ENCODE measurements at places on chromosomes 6 and 20.

GRCh38 chr20:22762576-22763256 is 178.3 kb upstream of the FOXA2 start:
- no peak for DNase-seq

DNA sequence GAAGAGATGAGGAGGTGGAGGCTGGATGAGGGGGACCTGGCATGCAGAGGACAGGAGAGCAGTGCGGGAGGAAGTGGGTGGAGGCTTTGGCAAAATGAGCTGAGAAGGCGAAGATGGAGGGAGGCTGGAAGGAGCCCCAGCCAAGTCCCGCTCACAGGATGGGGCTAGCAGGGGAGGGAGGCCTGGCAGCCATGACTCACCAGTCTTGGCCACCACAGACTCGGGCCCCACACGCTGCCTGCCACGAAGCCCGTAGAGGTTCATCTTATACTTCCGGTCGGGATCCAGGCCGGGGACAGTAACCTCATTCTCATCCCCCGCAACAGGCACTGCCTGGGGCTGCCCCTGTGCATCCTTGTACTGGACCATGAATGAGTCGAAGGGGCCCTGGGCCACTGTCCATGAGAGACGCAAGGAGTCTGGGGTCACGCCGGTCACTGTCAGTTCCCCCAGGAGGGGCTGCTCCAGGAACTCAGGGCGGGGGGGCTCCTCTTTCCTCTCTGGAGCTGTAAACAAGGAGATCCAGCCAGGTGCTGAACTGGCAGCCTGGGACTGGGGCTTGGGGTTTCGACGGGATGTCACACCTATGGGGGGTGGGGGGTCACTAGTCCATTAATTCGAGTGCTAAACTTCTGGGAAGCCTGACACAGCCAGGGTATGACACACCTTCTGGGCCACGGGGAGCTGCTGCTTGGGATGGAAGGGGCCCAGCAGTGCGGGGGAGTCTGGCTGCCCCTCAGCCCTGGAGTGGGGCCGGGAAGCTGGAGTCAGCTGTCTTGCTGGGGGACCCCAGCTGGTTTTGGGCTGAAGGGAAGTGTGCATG is 27.8 kb downstream of the TNXB start:
- peak; percentile 37 for DNase-seq

DNA sequence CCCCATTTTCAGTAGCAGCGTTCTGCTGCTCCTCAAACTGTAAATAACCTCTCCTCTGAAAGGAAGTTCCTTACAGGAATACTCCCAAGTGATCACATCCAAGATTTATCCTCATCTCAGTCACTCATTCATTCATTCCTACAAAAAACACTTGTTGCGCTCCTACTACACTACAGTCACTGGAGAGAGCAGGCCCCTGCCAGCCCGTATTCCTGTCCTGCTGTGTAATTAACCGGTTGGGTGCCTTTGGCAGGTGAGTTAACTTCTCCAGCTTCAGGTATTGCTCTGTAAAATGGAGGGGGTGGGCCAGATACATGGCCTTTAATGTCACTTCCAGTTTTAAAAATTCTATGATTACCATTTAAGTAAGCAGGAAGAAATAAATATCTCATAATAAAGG is 15.0 kb upstream of the ZBTB24 start:
- no peak for DNase-seq

DNA sequence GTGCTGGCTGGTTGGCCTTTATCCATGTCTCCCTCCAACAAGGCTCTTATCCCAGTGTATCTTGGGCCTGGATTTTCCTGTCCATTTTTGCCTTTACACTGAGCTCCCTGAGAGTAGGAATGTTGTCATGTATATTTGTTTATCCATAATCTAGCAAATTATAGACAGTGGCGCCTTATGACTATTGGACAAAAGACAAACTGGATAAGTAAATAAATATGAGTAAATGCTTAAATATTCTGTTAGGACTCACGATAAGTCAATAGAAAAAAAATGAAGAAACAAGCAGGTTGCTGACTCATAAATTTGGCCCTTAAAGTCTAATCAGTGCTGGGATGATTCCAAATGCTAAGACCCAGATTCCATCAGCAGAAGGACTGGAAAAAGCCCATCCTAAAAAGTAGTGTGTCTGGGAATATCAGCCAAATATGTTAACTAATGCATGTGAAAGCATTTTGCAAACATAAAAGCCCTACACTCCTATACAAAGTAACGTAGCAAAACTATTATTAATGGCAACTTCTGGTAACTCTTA is 55.0 kb upstream of the PCSK2 start:
- DNase-seq: no peak

DNA sequence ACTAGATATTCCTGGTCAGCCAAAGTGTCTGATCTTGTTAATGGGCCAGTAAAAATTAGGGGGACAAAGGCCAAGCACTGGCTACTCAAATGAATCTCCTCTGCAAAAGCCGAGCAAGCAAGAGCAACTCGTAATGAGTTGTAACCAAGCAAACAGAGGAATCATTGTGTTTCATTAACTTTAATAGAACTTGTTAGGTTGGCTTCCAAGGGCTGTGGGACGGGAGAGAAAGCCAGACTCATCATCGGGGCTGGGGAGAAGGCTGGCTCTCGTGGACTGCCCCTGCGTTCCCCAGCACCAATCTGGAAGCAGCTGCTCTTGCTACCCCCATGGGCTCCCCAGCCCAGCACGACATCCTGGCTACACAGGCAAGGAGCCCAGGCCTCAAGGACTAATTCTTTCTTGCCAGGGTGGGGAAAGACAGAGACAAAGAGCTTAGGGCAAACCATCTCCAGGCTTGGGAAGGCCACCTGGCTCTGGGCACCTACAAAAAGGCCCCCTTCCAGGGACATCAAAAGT is 10.5 kb upstream of the SCUBE3 start:
- no peak for DNase-seq

- DNase-seq: no peak
Measured at GRCh38 chr6:84921891-84922290, 157.5 kb upstream of the TBX18 start.

- DNase-seq: no peak
Measured at GRCh38 chr6:51450248-51450957, 631.7 kb downstream of the TFAP2B start.

DNA sequence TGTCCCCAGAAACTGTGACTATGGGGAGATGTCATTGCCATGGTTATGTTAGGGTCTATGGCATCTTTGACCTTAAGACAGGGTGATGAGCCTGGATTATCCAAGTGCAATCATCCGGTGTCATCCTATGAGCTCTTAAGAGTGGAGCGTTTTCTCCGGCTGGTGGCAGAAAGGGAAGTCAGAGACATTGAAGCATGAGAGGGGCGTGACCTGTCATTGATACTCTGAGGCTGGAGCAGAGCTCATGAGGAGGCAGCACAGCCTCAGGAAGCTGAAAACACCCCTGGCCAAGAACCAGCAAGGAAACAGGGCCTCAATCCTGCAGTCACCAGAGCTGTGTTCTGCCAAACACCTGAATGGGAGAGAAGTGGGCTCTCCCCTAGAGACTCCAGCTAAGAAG is 59.6 kb downstream of the ANKRD60 start:
- no peak for DNase-seq

GRCh38 chr6:53066077-53066417 is 843 bp downstream of the FBXO9 start:
- DNase-seq: peak; percentile 28

DNA sequence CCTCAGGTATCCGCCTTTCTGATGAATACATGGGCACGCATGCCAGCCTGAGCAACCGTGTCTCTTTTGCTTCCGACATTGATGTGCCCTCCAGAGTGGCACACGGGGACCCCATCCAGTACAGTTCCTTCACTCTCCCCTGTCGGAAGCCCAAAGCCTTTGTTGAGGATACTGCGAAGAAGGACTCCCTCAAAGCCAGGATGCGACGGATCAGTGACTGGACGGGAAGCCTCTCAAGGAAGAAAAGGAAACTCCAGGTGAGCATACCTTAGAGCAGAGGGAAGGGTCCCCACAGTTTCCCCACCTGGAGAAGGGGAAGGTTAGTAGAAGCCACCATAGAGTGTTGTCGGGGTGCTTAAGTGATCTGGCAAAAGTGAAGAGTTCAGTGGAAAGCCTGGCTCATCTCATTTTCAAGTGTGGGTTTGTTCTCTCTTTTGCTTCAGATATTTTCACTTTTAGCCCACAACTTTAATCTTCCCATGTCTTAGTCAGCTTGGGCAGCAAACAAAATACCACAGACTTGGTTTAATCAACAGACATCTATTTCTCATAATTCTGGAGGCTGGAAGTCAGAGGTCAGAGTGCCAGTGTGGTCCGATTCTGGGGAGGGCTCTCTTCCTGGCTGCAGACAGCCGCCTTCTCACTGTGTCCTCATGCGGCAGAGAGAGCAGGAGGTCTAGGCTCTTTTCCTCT is 133.5 kb upstream of the CLDN20 start:
- no peak for DNase-seq

DNA sequence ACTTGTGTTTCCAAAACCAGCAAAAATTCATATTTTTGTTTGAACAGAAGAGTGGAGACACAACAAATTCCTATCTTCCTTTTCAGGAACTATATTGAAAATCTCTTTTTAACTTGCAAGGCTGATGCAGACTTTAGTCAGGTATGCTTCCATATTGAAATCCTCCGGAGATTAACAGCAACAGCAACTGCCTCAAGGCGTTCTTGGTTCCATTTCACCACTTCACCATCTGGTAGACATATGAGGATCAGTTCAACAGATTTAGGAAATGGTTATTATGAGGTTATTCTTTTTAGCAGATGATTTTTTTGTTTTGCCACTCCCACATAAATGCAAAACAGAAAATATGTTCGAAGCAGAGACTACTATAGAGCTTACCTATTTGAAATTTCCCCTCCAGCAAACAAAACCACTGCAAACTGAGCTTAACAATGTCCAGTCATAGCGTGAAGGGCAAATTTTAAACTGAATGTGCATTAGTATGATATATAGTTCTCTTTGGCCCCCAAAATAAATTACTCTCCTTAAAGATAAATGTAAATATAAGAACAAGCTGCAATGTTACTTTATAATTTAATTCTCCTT is 520.5 kb upstream of the ADGRB3 start:
- no peak for DNase-seq

- peak; percentile 98 for DNase-seq
Measured at GRCh38 chr6:6659600-6660327, 71.2 kb downstream of the LY86 start.

GRCh38 chr20:3734111-3734843 is 1.8 kb downstream of the HSPA12B start:
- DNase-seq: no peak

DNA sequence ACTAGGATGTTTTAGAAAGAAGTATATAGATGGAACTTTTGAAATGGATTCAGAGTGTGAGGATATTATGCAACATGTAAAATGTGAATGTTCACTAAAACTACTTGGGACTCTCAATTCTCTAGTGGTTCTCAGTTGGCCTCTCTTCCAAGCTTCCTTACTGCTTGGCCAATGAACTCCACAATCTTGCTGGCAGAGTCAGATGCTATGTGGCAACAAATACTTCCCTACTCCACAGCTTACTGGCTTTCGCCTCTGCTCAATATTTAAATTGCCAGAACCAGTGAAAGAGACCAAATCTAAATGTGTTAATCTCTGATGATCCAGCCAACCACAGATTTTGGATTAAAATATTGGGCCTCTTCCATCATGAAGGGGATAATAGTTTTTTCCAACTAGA is 138.4 kb downstream of the HTR1B start:
- DNase-seq: no peak

GRCh38 chr20:15930311-15931305 is 642.6 kb downstream of the KIF16B start:
- peak; percentile 49 for DNase-seq

DNA sequence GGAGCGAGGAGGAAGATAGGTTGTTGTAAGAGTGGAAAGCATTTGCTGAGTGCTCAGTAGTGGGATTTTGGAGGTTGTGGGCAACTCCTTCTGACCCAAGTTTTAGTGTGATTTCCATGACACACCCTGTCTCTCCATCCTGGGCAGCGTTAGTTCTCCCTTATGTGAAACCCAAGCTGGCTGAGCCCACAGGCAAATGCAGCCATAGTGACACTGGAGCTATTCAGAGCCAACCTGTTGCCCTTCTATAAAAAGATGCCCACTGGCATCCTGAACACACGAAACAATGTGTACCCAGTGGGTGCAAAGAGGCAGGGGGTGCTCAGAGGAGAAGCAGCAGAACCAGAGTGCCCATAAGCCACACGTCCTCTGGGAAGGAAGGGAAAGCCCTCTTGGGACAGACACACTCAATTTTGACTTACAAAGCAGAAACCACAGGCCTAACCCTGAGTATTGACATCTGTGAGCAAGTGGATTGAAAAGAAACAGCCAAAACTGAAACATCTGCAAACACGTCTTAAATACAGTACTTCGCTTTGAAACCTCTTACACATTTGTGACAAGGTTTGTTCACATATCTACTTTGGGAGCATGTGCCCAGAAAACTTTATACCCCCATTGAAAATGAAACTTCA is 54.6 kb downstream of the BPIFB1 start:
- DNase-seq: no peak

DNA sequence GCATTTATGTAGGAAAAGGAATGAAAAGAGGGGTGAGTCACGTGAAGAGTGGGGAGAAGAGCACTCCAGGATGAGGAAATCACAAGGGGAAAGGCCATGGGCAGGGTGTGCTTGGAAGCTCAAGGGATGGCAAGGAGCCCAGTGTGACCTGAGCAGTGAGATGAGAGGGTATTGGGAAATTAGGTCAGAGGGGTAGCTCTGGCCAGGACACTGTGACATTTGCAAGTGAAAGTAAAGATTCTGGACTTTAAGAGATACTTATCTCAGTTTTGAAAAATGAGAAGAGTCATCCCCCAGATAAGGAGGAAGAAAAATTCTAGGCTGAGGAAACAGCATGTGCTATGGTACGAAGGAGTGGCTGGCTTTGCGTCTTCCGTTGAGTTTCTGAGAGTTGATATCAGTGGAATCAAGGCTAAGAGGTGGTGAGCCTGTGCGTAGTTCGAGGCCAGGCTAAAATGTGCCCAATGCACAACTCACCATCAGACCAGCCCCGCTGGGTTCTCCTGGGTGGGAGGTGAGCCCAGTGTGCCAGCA is 79.9 kb downstream of the GCLC start:
- DNase-seq: no peak

DNA sequence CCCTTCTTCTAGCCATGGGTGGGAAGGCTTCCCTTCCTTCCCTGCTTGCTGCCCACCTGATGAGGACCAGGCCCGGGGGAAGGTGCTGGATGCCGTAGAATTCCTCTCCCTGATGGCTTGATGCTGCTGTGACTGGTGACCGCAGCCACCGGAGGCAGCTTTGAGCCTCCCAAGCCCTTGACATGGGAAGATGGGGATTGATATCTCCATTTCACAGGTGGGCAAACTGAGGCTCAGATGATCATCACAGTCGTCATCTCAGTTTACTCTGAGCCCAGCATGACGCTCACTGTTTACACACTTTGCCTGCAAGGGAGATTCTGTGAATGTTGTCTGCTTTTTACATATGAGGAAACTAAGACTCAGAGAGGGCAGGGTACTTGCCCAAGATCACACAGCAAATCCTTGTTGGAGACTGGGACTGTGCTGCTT is 43.9 kb downstream of the SRC start:
- no peak for DNase-seq

- no peak for DNase-seq
Measured at GRCh38 chr6:143802833-143803565, 40.1 kb upstream of the LTV1 start.
